ENCODE measurements at places on chromosomes 5 and 9. TPM values are rescaled to one million over a fixed set of nuclear protein-coding genes. Genes with fewer than 3 reads are reported as not detected.

DNA sequence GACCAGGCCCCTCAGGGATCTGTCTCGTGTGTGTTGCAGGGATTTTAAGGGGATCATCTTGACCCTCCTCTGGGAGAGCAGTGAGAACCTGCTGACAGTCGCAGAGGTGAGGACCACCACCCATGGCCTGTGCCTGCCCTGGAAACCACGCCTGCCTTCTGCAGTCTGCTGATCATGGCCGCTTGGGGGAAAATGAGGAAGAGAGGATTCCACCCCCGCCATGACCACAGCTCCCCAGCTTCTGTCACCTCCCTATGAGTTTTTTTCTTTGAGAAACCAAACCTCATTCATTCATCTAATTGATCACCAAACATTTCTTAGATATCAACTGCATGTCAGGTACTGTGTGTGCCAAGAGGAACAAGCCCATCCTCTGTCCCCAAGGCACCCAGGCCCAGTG is 46.3 kb upstream of the TDRD7 start:
- DNase-seq: no peak

DNA sequence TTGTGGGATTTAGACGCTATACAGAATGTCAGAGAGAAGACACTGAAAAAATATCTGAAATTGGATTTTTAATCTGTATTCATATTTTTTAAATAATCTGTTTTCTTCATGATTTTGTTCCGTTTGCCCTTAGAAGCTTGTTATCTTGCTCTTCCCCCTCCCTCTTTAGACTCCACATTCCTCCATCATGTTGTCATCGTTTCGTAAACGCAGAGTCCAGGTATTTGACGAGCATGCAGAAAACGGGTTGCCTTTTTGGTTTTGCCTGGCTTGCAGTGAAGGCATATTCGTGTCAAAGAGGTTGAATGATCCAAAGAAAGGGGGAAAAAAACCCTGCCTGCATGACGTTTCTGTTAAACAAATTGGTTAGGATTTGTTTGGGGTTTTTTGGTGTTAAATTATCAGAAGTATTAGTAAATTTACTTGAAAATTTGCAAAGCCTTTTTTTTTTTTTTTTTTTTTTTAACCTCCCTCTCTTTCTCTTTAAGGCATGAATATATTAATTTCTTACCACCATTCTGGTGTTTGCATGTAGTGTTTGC is 2.9 kb downstream of the SPTAN1 start:
- peak; percentile 58 for DNase-seq

- no peak for DNase-seq
Measured at GRCh38 chr5:6488021-6488420, 39.4 kb downstream of the UBE2QL1 start.

DNA sequence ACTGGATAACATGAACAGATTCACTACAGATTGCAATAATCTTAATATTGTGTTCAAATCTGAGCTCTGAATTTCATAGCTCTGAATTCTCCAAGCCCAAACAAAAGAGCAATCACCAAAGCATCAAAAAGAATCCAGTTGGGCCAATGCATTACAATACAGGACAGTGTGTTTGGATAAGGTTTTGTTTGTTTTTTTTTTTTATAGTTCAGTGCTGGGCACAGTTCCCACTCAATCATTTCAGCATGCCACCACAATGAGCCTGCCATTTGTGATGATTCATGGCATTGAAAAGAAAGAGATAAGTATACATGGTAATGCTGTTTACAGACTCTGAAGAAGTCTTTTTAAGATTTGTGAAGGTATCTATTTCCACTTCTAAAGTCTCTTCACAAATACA is 1.7 kb upstream of the HTR1A start:
- DNase-seq: no peak

DNA sequence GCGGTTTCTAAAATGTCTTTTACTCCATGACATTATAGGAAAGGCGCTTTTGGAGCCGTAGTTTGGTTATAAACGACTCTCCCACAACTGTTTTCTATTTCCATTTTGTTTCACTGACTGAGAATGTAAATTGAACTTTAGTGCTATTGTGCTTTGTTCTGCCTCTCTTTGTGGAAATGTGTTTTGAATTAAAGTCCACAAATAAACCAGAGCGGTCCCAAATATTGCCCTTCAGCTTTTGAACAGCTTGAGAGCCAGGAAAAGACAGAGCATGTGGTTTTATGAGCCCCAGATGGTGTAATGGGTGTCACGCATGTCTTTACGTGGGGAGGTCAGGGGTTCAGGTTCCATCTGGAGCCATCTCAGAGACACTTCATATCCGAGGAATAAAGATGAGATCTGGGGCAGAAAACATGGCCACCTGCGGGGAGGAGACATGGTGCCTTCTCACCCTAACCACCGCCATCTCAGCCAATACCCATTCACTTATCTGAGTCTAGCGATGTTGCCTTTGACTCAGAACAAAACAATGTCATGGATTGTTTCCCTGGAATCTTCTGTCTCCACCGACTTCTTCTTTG is 42.5 kb upstream of the ROR2 start:
- no peak for DNase-seq

- no peak for DNase-seq
Measured at GRCh38 chr5:74280306-74280705, 360.2 kb downstream of the ENC1 start.

Gene ANKRD20A1
- total RNA-seq: 2.4 TPM

- DNase-seq: no peak
Measured at GRCh38 chr5:148085977-148086705, 22.4 kb downstream of the SPINK5 start.

DNA sequence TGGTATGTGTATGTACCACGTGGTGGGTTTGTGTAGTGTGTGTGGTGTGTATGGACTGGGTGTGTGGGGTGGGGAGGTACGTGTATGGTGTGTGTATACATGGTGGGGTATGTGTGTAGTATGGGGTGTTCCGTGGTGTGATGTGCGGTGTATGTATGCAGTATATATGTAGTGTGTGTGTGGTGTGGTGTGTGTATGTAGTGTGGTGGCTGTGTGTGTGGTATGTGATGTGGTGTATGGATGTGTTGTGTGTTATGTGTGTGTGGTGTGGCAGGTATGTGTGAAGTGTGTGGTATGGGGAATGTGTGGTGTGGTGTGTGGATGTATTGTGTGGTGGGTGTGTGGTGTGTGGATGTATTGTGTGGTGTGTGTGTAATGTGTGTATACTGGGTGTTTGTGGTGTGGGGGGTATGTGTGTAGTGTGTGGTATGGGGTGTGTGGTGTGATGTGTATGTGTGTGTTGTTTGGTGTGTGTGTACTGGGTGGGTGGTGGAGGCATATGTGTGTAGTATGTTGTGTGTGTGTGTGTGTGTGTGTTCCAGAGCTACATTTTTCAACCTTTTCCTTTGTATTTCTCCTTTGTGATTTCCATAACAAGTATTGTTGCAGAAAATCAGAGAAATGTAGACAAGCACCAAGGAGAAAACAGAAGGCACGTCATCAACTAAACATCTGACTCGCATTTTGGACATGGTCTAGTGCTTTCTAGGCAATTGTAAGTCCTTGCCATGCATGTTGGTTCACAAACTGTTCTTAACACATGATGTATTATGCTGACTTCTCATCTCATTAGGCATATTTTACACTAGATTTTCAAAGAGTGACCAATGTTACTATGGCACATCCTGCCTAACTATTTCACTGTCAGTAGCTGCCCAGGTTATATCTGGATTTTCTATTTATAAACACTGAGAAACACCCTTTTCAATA is 13.2 kb downstream of the SEMA4D start:
- no peak for DNase-seq

Gene CER1
- total RNA-seq: 0.61 TPM

Gene MAP3K1
- total RNA-seq: 17.9 TPM

Gene SPINK4
- total RNA-seq: not detected

DNA sequence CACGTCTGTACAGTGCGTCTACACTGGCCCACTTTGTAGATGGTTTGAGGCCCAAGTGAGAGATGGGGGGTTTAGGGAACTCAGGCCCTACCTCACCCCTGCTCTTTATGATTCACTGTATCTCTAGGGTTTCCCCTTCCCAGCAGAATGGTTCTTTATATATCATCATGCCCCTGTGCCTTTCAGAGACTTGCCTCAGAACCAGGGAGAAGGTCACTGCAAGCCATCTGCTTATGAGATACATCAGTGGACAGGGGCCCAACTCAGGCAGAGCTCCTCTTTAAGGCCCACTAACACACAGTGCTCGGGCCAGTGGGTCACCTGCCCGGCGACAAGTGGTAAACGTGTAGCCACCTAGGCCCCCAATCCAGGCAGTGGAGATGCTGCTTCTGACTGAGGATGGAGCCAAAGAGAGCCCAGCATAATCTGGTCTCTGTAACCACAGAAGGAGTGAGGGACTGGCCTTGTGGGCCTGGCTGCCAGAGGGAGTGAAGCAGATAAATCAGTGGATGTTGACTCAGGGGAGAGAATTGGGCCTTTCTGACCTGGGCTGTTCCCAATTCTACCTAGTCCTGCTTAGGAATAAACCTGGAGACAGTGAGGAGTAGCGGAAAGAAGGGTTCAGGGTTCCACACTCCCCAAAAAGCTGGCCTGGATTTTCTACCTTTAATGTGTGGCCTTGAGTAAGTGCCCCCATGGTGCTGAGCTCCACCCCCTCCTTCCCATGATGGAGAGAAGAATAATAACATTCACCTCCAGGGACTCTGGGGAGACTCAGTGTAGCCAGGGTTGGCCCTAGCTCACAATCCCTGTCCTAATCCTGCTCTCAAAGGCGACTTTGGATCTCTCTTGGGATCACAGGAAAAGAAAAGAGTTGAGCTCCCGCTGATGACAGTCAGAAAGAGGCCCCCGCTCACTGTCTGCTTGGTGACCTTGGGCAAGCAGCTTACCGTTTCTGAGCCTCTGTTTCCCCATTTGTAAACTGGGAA is 2.8 kb upstream of the DUSP1 start:
- DNase-seq: peak; percentile 51

Gene IL33
- total RNA-seq: 152 TPM

Gene SHB
- 3.5 TPM for total RNA-seq

Gene MAMDC2
- 204 TPM for total RNA-seq

DNA sequence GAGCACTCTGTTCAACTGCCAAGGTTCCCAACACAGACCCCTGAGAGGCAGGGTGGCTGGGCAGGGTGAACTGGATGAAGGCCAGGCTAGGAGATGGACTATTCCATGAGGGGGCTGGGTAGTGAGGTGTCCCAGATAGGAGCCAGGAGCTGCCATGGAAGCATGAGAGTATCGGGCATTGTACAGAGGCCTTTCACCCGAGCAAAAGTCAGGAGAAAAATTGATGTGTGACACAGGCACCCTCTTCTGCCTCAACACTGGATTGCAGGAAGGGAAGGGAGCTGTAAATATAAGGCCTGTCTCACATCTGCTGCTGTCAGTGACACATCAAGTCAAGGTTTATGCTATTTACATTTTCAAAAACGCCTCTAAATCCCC is 74.6 kb downstream of the UBAP1 start:
- no peak for DNase-seq

Gene CDH6
- total RNA-seq: 5.6 TPM

Gene TYRP1
- 0.24 TPM for total RNA-seq

Measured in uterus (tissue), 4 donors.